ENCODE measurements at places on chromosomes 3 and 15. TPM values are rescaled to one million over a fixed set of nuclear protein-coding genes. Genes with fewer than 3 reads are reported as not detected.

DNA sequence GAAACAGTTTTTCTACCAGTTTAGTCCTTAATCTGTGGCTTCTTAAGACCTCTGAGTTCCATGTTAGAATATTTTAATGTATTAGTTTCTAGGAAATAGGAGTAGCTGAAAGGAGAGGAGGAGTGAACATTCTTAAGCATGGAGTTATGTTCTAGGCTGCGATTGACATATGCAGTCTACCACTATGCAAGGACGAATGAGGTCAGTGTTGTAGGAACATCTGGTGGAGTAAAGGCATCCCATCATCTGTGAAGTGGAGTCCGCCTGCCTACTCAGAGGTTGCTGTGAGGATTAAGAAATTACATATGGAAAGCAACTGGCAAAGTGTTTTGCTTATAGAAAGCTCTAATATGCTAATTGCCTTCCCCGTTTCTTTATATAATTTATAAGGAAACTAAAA lies 45.1 kb downstream of the SNAPC5 start:
- H3K27me3 ChIP-seq, result no peaks in the 10 kb centered on the region
- peaks cover 24% of the 10 kb centered on the region for H3K36me3 ChIP-seq
- H3K27ac ChIP-seq, result no peak overlapping the region

- no peak overlapping the region for H3K4me3 ChIP-seq
- no peaks in the 10 kb centered on the region for H3K36me3 ChIP-seq
- H3K27me3 ChIP-seq, result no peaks in the 10 kb centered on the region
- H3K27ac ChIP-seq, result no peak overlapping the region
- DNase-seq, result no peak
Observed at GRCh38 chr3:60154011-60154410, 1097.2 kb downstream of the FHIT start.

GRCh38 chr15:68503791-68504680 lies 72.1 kb upstream of the ITGA11 start:
- no peaks in the 10 kb centered on the region for H3K27me3 ChIP-seq
- H3K27ac ChIP-seq, result no peak overlapping the region
- H3K4me3 ChIP-seq, result no peak overlapping the region
- no peaks in the 10 kb centered on the region for H3K36me3 ChIP-seq
- H3K4me1 ChIP-seq, result no peaks in the 10 kb centered on the region

DNA sequence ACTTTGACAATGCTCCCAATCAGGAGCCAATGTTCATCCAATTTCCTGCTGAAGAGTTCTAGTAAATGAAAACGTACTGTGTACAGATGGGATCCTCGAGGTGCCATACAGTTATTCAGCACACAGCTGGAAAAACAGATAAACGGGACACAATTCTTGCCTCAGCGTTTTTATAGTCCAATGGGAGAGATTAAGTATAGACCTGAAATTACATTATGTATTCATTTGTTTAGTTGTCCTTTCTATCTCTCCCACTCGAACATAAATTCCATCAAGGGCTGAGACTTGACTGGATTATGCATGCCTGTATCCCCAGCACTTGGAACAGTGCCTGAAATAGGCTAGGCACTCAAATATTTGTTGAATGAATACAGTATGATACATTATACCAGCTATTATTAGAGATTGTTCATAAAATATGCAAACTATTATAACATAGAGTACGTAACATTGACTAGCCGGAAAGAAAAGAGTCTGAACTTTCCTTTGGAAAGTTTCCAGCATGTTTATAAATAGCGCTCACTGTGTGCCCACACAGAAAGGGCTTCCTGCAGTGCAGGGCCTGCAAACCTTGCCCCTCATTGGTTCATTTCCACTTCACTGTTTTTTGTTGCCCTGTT lies 27.4 kb upstream of the SNTN start:
- H3K4me1 ChIP-seq, result no peaks in the 10 kb centered on the region
- H3K27ac ChIP-seq, result no peak overlapping the region
- H3K36me3 ChIP-seq, result no peaks in the 10 kb centered on the region
- no peaks in the 10 kb centered on the region for H3K27me3 ChIP-seq

DNA sequence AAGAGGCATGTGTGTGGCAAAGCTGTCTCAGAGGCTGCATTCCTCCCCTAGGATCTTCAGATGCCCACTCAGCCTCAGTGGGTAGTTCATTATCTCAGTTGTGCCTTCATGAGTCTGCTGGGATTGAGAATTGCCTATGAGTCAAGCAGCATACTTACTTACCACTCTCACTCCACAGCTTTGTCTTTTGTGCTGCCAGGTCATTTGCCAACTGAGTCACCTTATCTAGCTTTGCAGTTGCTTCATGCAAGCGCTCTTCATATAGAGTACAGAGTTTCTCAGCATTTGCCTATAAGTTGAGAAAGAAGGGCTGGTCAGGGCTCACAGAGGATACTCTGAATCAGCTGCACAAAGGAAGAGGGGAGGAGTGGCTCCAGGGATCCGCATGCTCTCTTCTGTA lies 89.5 kb downstream of the MYH15 start:
- no peak for DNase-seq
- H3K36me3 ChIP-seq, result no peaks in the 10 kb centered on the region
- H3K27ac ChIP-seq, result no peak overlapping the region
- H3K27me3 ChIP-seq, result no peaks in the 10 kb centered on the region

- H3K27me3 ChIP-seq, result no peaks in the 10 kb centered on the region
- no peaks in the 10 kb centered on the region for H3K36me3 ChIP-seq
Observed at GRCh38 chr3:81218023-81218422, 543.4 kb downstream of the GBE1 start.

DNA sequence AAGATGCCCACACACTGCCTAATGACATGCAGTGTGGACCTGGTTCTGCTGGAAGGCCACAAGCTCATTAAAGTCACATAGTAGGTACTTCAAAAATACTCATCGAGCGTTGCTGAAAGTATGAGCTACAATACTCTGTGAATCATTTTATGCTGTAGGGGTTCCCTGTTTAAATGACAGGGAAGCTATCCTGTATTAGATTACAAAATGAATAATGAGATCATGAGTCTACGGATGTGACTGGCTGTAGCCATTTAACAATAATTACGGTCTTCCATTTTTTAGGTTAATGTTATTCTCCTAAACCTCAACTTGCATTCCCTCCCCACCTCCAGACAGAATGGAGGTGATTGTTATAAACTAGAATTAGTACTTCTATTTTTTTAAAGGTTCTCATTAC lies 128.2 kb upstream of the FAM3D start:
- H3K27me3 ChIP-seq, result no peaks in the 10 kb centered on the region
- no peak for DNase-seq
- H3K4me1 ChIP-seq, result no peaks in the 10 kb centered on the region
- H3K36me3 ChIP-seq, result no peaks in the 10 kb centered on the region
- H3K4me3 ChIP-seq, result no peak overlapping the region
- H3K27ac ChIP-seq, result no peak overlapping the region

- H3K4me1 ChIP-seq, result no peaks in the 10 kb centered on the region
- H3K36me3 ChIP-seq, result no peaks in the 10 kb centered on the region
- H3K27ac ChIP-seq, result no peak overlapping the region
- no peak overlapping the region for H3K4me3 ChIP-seq
Observed at GRCh38 chr3:184068344-184068743, 15.5 kb downstream of the HTR3C start.

DNA sequence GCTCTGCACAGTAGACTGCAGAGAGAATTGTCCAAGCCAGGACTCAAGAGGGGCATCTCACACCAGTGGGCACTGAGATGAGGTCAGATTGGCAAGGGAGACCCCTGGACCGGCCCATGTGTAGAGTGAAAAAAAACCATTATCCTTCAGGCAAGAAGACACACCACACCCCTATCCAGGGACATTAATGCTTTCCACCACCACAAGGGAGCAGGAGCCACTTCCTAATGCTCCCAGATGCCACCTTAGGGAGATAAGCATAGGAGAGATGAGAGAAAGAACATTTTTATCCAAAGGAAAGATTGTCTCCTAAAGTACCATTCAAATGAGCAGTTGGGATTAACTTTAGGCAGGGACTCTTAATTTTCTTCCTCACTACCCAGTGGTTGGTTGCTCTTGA lies 109.6 kb upstream of the PTX3 start:
- no peak overlapping the region for H3K4me3 ChIP-seq
- H3K27ac ChIP-seq, result no peak overlapping the region
- H3K36me3 ChIP-seq, result no peaks in the 10 kb centered on the region
- H3K27me3 ChIP-seq, result no peaks in the 10 kb centered on the region
- no peaks in the 10 kb centered on the region for H3K4me1 ChIP-seq

DNA sequence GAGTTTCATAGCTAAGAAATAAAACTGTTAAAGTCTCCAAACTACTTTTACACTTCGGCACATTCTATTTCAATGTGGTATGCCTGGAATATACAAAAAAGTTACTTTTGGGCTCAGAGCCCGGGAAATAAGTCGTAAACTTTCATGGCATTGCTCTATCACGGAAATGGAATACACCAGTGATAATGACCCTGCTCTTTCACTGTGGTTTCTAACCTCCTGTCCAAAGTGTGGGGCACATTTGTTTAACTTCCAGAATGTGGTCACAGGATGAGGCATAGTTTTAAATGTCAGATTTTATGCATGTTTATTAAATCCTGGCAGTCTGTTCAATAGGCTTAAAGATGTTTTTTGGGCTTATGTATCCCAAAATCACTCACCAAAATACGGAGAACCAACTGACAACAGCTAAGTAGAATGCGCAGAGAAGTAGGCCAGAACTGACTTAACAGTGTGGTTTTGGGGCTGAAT lies 5.1 kb downstream of the CXCR6 start:
- no peaks in the 10 kb centered on the region for H3K27me3 ChIP-seq
- DNase-seq, result no peak
- H3K36me3 ChIP-seq, result peaks cover 88% of the 10 kb centered on the region
- no peaks in the 10 kb centered on the region for H3K4me1 ChIP-seq
- H3K27ac ChIP-seq, result peak overlapping the region; percentile 57
- H3K4me3 ChIP-seq, result no peak overlapping the region

- peak; percentile 93 for DNase-seq
- H3K4me1 ChIP-seq, result peaks cover 40% of the 10 kb centered on the region
- H3K27me3 ChIP-seq, result no peaks in the 10 kb centered on the region
- peak overlapping the region; percentile 99 for H3K27ac ChIP-seq
Observed at GRCh38 chr3:152269056-152269830, 514 bp downstream of the MBNL1 start.

- no peak for DNase-seq
- H3K4me3 ChIP-seq, result no peak overlapping the region
- no peaks in the 10 kb centered on the region for H3K27me3 ChIP-seq
- H3K36me3 ChIP-seq, result no peaks in the 10 kb centered on the region
- H3K27ac ChIP-seq, result no peak overlapping the region
Observed at GRCh38 chr3:108239082-108239481, 16.9 kb upstream of the IFT57 start.

- no peak overlapping the region for H3K27ac ChIP-seq
- no peaks in the 10 kb centered on the region for H3K36me3 ChIP-seq
- no peak for DNase-seq
- no peak overlapping the region for H3K4me3 ChIP-seq
Observed at GRCh38 chr3:101536266-101536665, 23.3 kb upstream of the SENP7 start.

- no peaks in the 10 kb centered on the region for H3K27me3 ChIP-seq
- H3K36me3 ChIP-seq, result no peaks in the 10 kb centered on the region
- H3K4me1 ChIP-seq, result no peaks in the 10 kb centered on the region
Observed at GRCh38 chr3:127846576-127846975, 24.3 kb upstream of the MGLL start.

DNA sequence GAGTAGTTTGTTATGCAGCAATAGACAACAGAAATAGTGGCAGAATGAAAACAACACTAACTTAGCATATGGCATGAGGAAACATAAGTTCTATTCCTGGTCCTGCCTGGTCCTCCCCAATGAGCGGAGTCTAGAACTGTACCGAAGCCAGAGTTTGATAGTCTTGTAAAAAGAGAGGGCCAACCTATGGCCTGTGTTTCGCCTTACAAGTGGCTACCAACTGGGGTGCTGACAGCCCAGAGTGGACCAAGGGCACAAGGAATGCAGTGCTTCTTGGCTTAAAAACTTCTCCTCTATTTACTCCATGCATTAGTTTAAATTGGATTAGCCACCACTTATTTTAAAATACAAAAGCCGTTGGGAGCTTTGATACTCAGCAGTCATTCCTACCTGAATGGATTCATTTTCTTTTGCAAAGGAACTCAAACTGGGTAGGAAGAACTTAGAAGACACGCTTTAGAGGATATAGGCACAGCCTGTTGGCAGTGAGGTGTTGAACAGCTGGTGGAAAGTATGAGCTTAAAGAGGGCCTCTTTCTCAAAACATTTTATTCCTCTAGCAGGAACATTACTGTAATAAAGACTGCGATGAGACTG lies 302.9 kb downstream of the PLCL2 start:
- no peak for DNase-seq
- H3K27ac ChIP-seq, result no peak overlapping the region
- no peaks in the 10 kb centered on the region for H3K4me1 ChIP-seq

GRCh38 chr3:164883171-164883570 lies 195.1 kb downstream of the SI start:
- H3K27me3 ChIP-seq, result no peaks in the 10 kb centered on the region
- H3K36me3 ChIP-seq, result no peaks in the 10 kb centered on the region
- no peak overlapping the region for H3K4me3 ChIP-seq
- DNase-seq, result no peak

DNA sequence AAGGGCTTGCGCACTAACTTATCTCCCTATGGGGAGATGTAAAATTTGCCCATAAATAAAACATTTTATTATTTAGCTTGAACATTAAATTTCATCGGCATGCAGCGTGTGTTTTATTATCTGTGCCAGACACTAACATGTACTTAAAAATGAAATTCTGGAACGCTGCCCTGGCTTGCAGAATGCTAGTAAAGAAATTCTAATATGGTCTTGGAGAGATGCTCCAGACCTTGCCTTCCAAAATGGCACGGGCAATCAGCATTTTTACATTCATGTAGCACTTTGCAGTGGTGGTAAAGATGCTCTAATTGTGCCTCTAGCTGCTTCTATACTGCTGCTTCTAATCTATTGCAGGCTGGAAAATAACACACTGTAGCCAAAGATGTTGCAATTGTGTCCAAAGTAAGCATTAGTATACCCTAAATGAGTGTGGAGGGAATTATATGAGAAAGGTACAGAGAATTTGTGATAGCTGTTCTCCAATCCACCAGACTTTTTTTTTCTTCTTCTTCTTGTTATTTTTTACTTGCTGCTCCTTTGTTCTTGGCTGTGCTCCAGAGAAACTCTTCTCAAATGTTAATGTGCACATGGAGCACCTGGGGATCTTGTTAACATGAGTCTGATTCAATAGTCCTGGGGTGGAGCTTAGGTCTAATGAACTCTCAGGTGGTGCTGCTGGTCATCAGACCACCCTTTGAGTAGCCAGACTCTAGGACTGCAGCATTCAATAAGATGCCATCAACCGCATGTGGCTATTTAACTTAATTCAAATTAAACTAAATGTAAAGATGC lies 47.3 kb downstream of the CRABP1 start:
- H3K4me3 ChIP-seq, result no peak overlapping the region
- peak; percentile 1 for DNase-seq
- no peak overlapping the region for H3K27ac ChIP-seq
- peaks cover 5% of the 10 kb centered on the region for H3K27me3 ChIP-seq

The SERPINI2 gene
- polyA plus RNA-seq, result 1.1 TPM

The LNP1 gene
- 1.2 TPM for polyA plus RNA-seq

The CA12 gene
- 0.46 TPM for polyA plus RNA-seq

The CCR3 gene
- 0.05 TPM for polyA plus RNA-seq

The GREM1 gene
- 22.2 TPM for polyA plus RNA-seq

The CD86 gene
- polyA plus RNA-seq, result 1.2 TPM

The EPHB1 gene
- polyA plus RNA-seq, result not detected

The CHRNA5 gene
- 1.1 TPM for polyA plus RNA-seq

The CCDC54 gene
- polyA plus RNA-seq, result not detected
